Activated CD8-positive, alpha-beta memory T cell treated with anti-CD3 and anti-CD28 coated beads for 1 hour (primary cell): ENCODE measurements at places on chromosomes 1 and 21.

DNA sequence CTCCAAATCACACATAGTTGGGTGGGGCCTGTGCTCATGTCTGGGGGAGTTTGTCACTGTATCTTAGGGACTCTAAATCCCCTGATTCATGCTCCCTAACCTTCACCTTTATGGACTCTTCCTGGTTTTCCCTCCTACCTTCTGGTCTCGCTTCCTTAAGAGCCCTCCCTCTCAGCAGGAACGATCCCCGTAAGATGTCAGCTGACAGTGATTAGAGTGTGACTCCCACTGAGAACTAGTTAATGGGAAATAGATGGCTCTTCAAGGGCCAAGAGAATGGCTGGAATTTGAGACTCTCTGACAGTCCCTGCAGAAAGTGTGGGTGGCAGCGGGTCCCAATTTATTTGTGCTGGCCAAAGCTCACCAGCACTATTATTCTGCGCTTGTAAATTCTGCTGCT, 22.0 kb downstream of the LYPD8 start:
- DNase-seq, result no peak

GRCh38 chr1:175944591-175944990, 201.2 kb upstream of the TNR start:
- DNase-seq, result no peak

DNA sequence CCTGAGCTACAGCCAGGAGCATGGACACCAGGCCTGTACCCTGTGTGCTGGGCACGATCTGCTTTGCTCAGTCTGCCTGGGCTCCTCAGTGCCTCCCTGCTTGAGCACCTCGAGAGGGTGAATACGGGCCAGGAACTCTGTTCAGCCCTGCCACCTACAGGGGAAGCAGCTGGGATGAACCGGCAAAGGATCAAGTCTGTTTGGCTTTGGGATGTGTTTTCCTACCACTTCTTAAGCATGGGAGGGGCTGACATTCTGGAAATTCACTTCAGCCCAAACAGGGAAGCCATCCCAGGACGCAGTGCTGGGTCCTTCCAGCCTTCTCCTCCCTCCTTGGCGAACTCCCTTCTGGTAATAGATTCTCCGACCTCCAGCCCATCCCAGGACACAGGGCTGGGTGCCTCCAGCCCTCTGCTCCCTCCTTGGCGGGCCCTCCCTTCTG, 55.8 kb upstream of the SELENON start:
- no peak for DNase-seq

GRCh38 chr1:245997471-245998258, 509.4 kb downstream of the SMYD3 start:
- no peak for DNase-seq

GRCh38 chr1:183609313-183609712, 19.1 kb upstream of the NCF2 start:
- DNase-seq, result no peak

DNA sequence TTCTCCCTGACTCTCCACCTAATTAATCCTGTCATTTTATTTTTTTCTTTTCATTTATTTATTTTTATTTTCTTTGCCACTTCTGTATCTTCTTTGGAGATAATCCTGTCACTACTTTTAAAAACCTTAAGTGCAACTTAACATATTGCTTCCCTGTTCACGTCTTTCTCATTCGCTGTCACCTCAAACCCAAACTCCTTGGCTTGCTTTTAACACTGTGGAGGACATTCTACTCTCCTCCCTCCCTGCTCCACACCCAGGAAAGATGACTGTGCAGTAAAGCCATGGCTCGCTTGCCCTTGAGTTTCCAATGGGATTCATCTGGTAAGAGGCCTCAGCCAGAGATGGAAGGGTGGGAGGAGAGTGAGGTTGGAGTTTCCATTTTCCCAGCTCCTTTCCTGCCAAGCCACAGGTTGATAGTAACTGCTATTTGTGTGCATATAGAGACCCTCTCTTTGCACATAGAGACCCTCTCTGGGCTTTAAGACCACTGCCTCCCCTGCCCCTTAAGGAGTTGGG, 6.4 kb upstream of the BRWD1 start:
- no peak for DNase-seq

GRCh38 chr21:22657781-22658180, 1659.6 kb downstream of the NCAM2 start:
- no peak for DNase-seq

DNA sequence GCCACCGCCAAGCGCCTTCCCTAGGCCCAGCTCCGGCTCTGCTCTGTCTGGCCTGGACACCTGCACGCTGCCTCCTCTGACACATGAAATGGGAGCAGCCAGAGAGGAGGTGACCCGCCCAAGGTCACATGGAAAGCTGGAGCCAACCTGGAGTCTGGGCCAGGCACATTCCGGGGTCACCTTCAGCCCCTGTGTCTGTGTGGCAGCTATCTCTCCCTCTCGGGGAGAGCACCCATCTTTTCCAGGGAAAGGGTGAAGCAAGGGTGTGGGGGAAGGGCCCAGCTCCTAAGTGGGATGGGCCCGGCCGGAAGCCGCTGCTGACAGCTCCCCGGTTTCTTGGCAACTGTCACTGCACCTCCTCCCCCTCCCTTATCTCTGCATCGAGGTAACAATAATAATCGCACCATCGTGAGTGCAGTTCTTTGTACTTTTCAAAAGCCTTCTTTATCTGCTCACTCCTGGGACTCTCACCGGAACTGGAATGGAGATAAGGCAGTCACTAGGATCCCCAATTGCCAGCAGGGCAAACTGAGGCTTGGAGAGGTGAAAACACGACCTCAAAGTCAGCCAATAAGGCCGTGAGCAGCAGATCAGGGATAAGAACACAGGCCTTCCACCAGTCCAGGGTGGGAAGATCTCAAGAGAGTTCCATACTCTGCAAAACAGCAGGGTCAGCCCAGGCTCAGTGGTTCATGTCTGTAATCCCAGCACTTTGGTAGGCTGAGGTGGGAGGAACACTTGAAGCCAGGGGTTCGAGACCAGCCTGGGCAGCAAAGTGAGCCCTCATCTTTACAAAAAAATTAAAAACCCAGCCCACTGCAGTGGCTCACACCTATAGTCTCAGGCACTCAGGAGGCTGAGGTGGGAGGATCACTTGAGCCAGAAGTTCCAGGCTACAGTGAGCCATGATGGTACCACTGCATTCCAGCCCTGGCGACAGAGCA, 36.9 kb downstream of the RAP1GAP start:
- DNase-seq, result no peak

GRCh38 chr21:33750017-33750416, 107.7 kb downstream of the ITSN1 start:
- DNase-seq, result no peak

- no peak for DNase-seq
These were observed 7.1 kb upstream of the ZNF678 start for GRCh38 chr1:227556288-227556687.

- DNase-seq, result no peak
These were observed 5.5 kb upstream of the TTC34 start for GRCh38 chr1:2807036-2807435.

GRCh38 chr1:173134800-173135199, 72.3 kb downstream of the TNFSF4 start:
- no peak for DNase-seq

GRCh38 chr1:151455966-151456365, 3.3 kb downstream of the POGZ start:
- DNase-seq, result no peak

DNA sequence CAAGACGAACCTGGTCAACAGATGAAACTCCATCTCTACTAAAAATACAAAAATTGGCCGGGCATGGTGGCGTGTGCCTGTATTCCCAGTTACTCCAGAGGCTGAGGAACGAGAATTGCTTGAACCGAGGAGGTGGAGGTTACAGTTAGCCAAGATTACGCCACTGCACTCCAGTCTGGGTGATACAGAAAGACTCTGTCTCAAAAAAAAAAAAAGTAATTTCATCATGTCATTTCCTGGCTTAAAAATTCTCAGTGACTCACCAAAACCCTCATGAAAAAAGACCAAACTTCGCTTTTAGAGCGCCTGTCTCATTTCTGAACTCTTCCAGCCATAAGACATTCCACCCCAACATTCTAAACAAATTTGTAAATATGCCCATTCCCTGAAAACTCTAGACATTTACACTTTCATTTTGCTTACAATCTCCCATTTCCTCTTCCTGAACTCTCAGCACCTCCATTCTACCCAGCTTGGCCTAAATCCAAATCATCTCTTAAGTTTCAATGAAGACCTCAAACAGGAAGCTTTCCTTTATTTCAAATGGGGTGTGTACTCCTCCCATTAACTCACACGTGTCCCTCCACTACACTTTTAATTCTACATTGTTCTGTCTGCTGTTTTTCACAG, 50.5 kb upstream of the PRRC2C start:
- no peak for DNase-seq

GRCh38 chr1:29703596-29704370, 467.5 kb downstream of the PTPRU start:
- no peak for DNase-seq

- DNase-seq, result no peak
These were observed 119.2 kb downstream of the ITSN1 start for GRCh38 chr21:33761441-33762036.

- no peak for DNase-seq
These were observed 1431.1 kb downstream of the AMY1C start for GRCh38 chr1:105180789-105181188.

DNA sequence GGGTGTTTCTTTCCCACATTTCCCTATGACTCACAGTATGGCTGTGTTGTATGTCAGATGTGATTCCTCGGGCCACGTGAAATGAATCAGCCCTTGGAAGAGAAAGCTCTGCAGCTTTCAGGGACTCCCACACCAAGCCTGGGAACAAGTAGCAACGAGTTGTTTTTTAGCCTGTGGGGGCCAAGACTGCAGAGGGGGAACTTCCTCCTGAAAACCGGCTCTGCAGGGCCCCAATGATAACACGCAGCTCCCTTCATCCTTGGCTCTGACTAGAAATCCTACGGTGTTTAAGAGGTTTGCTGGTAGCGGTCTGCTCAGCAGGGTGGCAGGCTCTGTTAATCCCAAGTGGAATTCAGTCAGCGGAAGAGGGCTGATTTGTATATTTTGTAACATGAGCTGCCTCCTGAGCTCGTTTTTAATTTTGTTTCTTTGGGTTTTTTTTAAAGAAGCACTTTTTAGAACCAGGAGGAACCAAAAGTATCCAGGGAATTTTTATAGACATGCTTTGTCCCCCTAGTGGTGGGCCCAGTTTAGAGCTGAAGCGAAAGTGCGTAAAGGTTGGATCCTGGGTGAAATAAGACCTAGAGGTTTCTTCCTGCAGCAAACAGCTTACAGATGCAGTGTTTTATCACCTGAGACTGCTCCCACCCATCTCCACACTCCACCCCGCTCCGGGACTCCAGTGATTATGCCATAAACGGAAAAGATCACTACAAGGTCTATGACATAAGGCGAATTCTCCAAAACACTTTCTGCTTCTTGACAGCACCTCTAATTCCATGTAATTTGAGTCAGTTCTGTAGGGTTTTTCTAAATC, 48.8 kb downstream of the LAMC2 start:
- DNase-seq, result no peak

- DNase-seq, result no peak
These were observed 6.0 kb upstream of the SMIM12 start for GRCh38 chr1:34865573-34865972.

- DNase-seq, result no peak
These were observed 1054.7 kb upstream of the TMPRSS15 start for GRCh38 chr21:19458295-19458694.

GRCh38 chr1:161824618-161825017, 58.5 kb downstream of the ATF6 start:
- no peak for DNase-seq
